ENCODE measurements at places on chromosomes 13 and 19.

DNA sequence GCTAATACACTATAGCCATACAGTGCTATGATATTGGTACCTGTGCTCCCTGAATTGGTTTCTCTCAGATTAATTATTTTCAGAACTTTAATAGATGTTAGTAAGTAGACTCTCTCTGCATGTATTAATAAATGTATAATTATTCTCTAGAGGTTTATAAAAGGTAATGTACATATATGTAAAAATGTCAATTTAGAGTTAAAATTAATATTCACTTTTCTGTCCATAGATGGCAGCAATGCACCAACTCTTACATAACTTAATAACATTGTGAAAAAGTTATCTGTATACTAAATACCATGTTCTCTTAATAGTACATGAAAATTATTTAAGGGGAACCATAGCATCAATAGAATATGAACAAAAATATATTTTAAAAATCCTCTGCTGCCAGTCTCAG is 515.0 kb upstream of the KLHL1 start:
- DNase-seq: no peak

GRCh38 chr19:40521276-40521675 is 54.5 kb downstream of the SPTBN4 start:
- peak; percentile 26 for DNase-seq

DNA sequence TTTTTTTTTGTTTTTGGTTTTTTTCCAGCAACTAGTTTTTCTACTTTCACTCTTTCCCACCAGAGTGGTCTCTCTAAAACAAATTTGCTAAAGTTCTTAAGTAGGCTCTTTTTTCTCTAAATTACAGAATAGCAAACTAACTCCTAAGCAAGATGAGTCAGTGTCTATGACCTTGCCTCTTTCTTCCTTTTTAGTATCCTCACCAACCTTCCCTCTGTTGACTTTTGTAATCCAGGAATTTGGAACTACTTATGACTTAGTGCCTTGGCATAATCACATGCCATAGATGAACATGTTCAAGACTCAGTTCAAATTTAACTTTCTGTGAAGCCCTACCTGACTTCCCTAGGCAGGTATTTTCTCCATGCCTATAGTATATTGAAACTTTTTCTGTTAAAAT is 32.3 kb upstream of the AKAP11 start:
- no peak for DNase-seq

- DNase-seq: peak; percentile 55
Observed at GRCh38 chr19:47110521-47111005, 3.0 kb downstream of the ZC3H4 start.

GRCh38 chr13:105070452-105070851 is 1465.0 kb downstream of the EFNB2 start:
- no peak for DNase-seq

DNA sequence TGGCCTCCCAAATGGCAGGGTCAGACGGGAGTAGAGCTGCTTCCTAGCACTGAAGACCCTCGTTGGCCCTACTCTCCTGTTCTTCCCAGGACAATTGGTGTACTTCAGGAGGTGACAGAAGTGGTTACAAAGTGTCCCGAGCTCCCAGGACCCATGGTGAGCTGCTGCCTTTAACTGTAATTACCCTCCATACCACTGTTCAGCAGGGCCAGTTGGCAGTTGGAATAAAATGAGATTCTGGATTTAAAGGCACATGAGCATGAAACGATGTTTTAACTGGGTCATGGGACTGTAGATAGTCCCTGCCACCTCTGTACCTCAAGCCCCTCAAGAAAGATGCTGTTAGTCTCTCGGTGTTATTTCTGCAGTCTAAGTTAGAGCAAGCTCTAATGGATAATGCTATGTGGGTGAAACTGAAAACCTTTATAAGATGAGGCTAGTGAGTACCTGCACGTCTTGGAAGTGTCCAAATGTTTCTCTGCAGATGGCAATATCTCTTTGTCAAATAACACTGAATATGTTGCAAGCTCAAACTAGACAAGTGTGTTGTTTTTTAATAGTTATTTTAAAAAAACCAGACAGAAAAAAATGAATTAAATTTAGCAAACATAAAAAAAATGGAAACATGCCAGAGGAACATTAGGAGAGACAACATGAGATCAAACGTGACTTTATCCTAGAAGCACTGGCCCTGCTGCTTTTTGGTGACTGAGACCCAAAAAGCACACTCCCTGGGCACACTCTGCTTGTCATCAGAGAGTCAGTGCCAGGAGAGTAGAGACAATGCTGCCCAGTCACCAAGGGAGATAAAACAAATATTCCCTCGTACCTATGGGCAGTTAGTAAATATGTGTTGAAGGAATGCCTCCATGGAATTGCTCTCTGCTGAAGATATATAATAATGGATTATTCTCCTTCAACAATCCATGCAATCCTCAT is 266.3 kb downstream of the LMO7 start:
- no peak for DNase-seq

GRCh38 chr19:41671486-41671885 is 16.6 kb downstream of the CEACAM7 start:
- DNase-seq: no peak

DNA sequence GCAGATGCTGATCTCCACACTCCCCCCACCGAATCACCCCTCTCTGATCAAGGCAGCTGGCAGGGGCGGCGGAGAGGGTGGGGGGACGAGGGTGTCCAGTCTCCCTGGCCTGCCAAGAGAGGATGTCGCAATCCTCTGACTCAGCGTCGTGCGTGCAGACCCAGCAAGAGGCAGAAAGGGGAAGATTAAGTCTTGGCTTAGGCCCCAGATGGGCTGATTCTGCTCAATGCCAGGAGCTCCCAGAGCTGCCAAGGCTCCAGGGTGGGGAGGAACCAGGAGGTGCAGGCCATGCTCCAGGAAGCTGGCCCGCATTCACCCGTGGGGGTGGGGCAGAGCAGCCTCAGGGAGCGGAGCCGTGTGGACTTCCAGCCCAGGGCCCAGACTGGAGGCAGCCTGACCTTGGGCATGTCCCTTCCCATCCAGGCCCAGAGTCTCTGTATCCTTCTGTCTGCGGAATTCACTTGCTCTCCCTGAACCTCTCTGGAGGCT is 6.6 kb upstream of the BCL3 start:
- DNase-seq: peak; percentile 58

DNA sequence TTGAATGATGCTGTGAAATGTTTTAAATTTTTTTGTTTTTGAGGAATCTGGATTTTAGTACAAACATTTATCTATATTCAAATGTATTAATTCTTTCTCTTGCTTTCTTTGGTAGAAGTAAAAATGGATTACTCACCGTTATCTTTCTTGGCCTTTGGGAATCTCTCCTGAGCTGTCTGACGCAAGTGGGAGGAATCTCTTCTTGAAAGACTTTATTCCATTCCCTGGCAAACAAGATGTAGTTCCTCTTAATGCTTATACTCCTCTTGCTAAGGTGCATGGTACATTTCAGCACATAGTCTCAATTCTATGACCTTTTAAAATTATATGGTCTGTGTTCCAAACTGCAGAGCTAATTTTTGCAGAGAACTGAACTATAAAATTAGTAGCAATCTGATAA is 246.2 kb upstream of the SLC10A2 start:
- DNase-seq: no peak

DNA sequence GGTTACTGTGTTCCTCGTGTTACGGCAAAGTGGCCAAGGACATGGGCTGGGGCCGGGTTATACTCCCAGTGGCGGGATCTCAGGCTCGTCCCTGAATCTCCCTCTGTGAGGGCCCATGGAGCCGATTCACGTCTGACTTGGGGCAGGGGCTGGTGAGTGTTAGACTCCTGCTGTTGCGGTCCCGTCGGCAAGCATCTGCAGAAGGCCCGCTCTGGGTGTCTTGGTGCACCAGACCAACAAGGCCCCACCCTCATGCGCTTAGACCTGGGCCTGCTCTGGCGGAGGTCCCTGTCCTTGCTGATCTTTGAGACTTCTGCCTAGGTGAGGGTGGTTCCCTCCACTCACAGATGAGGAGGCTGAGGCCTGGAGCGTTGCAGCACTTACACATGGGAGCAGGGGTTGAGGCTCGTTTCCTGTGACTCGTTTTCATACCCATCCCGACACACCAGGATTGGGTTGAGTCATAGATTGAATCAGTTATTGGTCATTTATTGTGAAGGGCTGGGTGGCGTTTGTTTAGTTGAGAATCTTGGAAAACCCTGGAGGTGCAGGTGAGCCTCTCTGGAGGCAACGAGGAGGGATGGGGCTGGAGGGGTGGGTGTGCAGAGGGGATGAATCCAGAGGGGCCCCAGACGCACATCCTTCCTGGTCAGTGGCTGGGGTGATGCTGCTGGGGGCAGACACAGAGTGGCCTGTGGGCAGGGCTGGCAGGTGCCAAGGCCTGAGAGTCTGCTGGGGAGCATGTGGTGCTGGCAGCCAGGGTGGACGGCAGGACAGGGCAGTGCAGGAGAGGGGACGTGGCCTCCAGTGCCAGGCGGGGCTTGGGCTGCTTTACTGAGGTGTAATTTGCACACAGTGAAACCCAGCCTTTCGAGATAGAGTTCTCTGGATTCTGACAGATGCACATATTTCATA is 4.6 kb downstream of the EPN1 start:
- DNase-seq: no peak

GRCh38 chr13:94389604-94390351 is 89.7 kb downstream of the DCT start:
- DNase-seq: no peak

- DNase-seq: peak; percentile 79
Observed at GRCh38 chr19:49672131-49672919, 4.7 kb upstream of the PRMT1 start.
